ENCODE measurements at places on chromosomes 1 and 21.

GRCh38 chr1:3031401-3032221 is 10.3 kb downstream of the ACTRT2 start:
- ATAC-seq, result no peak

DNA sequence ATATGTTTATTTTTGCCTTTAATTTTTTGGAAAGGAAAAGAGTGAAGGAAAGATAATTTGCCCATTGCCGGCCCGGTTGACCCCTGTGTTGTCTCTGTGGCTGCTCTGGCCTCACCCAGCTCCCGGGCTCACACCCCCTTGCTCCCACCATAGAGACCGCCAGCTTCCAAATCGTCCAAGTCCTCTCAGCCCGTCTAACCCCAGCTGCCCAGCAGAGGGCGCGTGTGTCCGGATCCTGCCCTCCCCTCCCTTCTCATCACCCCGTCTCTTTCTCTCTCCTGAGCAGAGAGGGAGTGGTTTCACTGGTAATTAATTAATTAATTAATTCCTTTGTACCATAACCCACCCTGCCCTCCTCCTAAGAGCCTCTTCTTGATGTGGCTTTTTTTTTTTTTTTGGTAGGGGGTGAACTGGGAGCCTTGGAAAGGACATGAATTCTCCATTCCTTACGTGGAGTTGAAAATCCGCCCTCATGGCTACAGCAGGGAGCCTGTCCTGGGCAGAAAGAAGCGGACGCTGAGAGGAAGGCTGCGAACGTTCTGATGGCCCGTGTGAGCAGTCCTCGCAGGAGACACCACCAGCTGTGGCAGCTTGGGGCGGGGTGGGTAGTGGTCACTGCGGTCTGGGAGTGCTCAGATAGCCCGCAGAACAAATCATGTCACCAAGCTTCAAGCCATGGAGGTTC is 45.9 kb downstream of the KIAA0040 start:
- ATAC-seq, result peak; percentile 69

DNA sequence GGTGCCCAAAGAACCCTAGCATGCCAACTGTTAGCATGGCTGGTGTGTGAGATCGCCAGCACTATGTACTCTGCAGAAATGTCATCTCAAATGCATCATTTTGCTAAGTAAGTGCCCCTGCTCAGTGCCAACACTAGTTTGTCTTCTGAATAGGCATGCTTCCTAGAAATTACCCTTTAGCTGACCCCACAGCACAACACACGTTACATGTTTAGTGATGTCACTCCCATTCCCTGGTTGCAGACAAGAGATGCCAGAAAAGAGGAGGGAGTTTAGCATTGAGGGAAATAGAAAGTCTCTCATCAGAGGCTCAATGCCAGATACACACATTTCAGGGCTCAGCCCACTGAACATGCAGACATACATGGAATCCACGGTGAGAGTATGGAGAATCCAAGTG is 9.3 kb upstream of the ST6GALNAC3 start:
- ATAC-seq, result no peak

DNA sequence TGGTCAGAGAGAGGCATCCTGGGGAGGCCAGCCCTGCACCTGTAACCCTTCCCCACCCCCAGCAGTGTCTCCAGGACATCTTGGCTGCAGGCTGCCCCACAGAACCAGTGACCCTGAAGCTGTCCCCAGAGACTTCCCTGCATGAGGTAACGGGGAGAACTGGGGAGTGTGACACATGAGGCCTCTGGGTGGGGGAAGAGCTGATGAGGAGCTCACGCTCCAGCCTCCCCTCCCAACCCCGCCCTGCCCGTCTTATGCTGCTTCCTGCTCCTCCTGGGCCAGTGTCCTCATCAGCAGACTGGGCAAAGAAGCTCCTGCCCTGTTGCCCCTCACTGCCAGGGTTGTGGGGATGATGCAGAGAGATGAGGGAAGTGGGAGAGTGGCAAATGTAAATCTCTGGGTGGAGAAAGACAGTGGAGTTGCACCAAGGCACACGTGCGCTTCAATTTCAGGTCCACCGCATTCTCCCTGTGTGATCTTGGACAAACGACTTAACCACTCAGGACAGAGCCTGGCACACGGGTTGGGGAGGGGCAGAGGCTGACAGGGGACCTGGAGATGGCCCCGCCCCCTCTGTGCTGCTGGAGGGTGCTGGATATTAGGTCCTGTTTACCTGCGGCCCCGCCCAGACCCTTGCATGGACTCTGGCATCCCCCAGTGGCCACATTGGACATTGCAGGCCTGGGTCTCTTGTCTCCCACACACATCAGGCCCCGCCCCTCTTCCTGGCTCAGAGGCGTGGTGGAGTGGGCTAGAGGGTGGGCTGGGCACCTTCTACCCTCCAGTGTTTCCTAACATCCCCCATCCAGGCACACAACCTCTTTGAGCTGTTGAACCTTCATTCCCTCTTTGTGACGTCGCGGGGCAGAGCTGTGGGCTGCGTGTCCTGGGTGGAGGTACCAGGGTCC is 12.3 kb downstream of the CLCNKB start:
- peak; percentile 94 for ATAC-seq

DNA sequence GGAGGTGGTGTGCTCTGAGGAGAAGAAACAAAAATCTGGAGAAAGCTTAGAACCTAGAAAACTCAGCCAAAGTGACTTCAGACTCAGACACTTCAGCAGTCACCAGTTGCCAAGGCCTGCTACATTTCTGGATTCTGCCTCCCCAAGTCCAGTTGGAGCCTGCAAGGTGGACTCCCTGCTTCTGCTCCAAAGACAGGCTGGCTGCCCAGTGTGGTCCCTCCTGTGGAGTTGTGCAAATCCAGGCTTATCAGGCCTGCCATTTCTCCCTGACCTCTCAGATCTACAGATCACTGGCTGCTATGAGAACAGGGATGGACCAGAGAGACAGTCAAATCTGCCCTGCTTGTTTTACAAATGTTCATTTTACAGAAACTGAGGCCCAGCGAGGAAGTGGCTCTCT is 9.9 kb downstream of the CACHD1 start:
- ATAC-seq, result no peak

DNA sequence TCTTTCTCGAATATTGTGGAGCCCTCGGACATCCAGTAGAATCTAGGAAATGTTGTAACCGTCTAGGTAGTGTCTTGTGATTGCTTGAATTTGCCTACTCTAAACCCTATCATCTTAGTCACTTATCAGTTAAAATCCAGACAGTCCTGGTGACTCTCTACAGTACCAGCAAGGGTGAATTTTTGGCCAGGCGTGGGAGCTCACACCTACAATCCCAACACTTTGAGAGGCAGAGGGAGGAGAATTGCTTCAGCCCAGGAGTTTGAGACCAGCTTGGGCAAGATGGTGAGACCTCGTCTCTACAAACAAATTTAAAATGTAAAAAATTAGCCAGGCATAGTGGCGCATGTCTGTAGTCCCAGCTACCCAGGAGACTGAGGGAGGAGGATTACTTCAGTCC is 230.9 kb downstream of the CHRM3 start:
- no peak for ATAC-seq

- no peak for ATAC-seq
Observed at GRCh38 chr1:17887661-17888371, 132.7 kb downstream of the ACTL8 start.

- no peak for ATAC-seq
Observed at GRCh38 chr1:162294015-162294414, 82.6 kb downstream of the SPATA46 start.

GRCh38 chr1:221166559-221167318 is 287.5 kb downstream of the HLX start:
- ATAC-seq, result no peak

GRCh38 chr1:89719502-89720306 is 86.8 kb downstream of the LRRC8C start:
- peak; percentile 85 for ATAC-seq

GRCh38 chr1:237814319-237814924 is 76.3 kb downstream of the ZP4 start:
- no peak for ATAC-seq

All from activated T-helper 17 cell treated with anti-CD3 and anti-CD28 coated beads, Interleukin-2, amount 50 U/mL, for 72 hours (primary cell).